NCI-H2171 (cell line): ENCODE measurements at places on chromosomes 13 and 19.

DNA sequence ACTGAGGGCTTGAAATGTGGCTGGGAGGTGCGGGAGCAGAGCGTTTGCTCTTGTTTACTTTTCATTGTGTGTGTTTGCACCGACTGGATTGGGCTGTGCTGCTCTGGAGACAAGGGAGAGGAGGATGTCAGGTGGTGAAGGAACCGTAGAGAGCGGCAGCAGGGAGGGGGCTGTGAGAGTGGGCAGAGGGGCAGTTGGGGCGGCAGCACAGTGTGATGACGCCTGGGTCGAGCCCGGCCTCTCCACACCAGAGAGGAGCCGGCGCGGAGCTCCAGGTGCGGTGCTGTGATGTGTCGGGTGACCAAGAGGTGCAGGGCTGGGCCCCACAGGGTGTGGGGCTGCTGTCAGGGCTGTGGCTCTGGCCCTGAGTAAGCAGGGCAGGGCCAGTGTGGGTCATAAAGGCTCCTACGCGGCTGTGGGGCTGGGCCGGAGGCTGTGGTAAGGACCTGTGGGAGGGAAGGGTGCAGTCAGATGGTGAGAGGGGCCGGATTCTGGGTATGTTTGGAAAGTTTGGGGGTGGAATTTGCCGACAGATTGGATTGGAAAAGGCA lies 10.5 kb downstream of the NAXD start:
- no peak for DNase-seq

DNA sequence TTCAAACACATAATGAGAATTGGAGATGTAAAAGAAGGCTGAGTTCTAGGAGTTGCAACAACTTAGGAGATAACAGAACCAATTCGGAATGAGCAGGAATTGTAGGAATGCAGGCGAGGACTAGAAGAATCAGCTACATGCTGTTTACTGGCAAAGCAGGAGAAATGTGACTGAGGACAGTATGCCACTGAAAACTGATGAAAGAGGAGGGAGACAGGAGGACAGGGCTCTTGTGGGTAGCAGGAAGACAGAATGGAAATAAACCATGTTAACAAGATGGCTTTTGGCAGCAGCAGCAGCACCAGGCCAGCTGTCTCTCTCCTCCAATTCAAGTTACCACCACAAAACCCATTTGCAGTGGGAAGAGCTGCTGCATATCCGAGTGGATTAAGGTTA lies 91.0 kb upstream of the SLC15A1 start:
- no peak for DNase-seq

- peak; percentile 76 for DNase-seq
Observed at GRCh38 chr19:30428092-30428680, 56.0 kb downstream of the ZNF536 start.

DNA sequence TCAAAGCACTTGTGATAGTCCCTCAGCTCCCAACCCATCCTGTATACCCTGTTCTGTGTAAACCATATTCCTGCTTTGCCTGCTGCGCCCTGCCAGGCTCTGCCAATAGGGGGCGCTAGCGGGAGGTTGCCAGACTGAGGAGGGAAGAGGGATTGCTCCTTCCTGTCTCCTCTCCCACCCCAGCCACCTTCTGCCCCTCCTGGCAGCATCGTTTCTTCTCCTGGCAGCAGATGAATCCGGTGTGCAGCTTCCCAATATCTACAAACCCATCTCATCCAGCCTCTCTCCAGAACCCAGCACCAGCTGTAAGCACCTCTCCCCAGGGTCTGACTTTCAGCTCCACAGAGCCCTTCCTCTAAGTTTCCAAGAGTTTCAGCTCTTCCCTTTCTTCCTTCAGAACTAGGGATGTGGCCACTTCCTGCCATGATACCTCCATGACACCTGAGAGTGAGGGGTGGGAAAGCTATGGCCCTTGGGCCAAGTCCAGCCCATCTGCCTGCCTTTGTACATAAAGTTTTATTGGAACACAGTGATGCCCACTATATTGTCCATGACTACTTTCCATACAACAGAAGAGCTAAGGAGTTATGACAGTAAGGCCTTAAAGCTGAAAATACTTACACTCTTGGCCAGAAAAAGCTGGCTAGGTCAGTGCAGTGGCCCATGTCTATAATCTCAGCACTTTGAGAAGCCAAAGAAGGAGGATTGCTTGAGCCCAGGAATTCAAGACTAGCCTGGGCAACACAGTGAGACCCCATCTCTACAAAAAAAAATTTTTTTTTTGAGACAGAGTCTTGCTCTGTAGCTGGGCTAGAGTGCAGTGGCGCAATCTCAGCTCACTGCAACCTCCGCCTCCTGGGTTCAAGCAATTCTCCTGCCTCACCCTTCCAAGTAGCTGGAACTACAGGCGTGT lies 34.5 kb upstream of the ATP1A3 start:
- DNase-seq: no peak

- peak; percentile 16 for DNase-seq
Observed at GRCh38 chr13:44373601-44374347, at the start of gene SERP2. Gene SERP2, plus strand, starts transcription at chr13:44373824. Its CDS starts 202 bp downstream, at chr13:44374026.

DNA sequence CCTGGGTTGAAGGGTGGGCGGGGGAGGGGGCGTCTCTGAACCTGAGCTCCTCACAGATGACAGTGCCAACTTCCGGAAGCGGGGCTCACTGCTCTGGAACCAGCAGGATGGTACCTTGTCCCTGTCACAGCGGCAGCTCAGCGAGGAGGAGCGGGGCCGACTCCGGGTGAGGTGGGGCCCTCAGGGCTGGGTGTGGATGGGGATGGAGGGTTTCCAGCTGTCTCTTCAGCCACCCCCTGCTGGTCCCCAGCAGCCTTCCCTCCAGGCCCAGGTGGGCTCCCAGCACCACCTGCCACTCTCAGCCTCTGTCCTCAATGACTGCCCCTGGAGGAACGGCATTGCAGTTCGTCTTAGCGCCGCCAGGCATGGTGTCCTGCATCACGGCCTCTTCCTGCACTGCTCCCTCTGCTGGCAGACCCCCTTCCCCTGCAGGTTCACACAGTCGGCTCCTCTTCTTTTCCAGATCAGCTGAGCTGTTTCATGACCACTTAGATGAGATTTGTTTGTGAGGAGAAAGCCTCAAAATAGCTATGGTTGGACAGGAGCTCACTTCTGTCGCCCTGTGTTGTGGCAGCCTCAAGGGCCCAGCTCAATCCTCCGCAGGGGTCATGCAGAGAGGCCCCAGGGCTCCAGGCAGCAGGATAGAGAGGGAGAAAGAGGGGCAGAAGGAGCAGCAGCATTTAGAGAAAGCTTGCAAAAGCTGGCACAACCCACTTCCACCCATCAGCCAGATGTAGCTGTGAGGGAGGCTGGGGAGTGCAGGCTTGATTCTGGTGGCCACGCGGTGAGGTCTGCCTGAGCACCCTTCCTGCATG lies 2.5 kb upstream of the GARIN5A start:
- DNase-seq: no peak

GRCh38 chr19:42272989-42273406 lies 3.9 kb downstream of the CIC start:
- DNase-seq: no peak

- no peak for DNase-seq
Observed at GRCh38 chr19:1278713-1279660, 3.7 kb downstream of the FAM174C start.

DNA sequence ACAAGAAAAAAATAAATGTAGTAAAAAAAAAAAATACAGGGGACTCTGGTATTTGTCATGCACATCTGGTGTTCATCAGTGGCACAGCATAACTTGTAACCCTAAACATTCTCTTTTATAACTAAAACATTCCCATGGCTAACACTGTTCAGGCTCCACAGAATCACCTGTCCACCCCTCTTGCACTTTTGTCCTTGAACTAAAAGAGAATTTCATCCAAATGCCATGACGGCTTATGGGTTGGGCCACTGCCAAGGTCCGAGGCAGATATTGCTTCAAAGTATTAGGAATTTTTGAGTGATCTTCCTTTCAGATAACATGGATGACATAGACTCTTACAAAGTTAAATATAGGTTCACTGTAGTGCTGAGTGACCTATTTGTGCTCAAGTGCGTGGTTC lies 25.7 kb upstream of the SERP2 start:
- no peak for DNase-seq

DNA sequence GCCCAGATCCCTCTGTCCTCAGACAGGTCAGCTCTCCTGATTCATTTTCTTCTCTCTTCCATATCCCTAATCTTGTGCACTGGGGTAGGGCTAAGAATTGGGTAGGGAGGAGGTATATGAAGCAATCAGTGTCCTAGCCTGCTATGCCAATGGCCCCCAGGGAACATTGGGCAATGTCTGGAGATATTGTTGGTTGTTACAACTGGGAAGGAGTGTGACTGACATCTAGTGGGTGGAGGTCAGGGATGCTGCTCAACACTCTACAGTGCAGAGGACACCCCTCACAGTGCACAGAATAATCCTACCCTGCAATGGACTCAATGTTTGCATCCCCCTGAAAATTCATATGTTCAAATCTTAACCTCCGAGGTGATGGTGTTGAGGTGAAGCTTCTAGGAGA lies 57.5 kb downstream of the CPAMD8 start:
- no peak for DNase-seq

GRCh38 chr19:23916991-23917390 lies 2.3 kb downstream of the ZNF726 start:
- no peak for DNase-seq

GRCh38 chr19:7911508-7912143 lies 3.0 kb upstream of the TGFBR3L start:
- no peak for DNase-seq

GRCh38 chr19:46355234-46356148 lies 8.6 kb downstream of the PPP5C start:
- DNase-seq: no peak

- DNase-seq: no peak
Observed at GRCh38 chr19:12578641-12579040, 27.4 kb upstream of the ZNF564 start.

DNA sequence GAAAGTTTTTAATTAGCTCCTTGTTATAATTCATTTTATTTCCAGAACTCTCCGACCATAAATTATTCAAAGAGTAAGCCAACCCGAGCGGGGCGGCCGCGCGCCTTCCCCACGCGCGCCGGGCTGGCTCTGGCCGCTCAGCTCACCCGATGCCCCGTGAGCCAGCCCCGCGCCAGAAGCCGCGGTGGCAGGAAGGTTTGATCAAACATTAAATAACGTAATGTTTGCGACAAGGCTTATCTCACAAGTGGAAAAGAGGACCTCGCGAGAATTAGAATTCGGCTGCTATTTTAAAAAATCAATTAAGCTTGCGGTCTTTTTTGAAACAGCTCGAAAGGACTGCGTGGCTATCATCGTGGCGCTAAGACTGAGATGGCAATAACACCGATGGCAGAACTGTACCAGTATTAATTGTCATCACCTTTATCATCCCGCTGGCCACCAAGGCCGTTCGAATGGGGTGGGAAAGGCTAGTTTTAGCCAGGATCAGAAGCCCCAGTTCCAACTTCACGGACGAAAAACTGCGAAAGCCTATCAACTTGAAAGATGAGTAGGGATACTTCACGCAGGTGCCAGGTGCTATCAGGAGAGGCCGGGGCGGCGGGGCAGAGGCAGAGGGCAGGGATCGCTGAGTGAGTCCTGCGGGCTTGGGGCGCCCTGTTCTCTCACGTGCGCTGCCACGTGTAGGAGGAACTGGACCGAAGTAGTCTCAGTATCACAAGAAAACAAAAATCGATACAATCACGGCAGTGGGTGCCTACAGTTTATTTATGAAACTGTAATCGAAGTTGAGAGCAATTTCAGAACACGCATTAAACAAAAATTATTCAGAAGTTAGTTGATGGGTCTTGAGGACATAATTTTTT lies 6.4 kb downstream of the POU4F1 start:
- no peak for DNase-seq

DNA sequence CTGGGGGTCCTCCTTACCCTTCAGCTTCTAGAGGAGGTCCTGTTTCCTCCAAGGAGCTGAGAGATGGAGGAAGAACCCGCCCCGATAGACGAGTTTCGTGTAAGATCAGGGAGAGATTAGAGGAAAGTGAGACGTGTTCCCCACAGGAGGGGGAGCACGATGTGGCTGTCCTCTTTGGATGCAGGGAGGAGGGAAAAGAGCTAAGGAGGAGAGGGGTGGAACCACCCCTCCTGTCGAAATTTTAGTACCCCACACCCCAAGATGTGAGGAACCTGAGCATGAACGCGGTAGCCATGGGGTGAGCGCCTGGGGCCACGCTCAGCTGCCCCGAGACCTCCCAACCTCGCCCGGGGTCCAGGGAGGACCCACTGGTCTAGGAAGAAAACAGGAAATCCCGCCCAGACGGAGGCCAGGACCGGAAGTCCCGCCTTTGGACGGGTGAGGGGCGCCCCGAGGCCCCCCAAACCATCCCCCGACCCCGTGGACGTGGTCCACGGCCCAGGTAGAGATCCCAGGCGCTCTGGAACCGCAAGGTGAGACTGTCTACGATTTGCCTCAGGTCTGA lies 1.2 kb downstream of the AKT1S1 start:
- DNase-seq: peak; percentile 46

GRCh38 chr13:40251343-40252032 lies 415.0 kb downstream of the FOXO1 start:
- no peak for DNase-seq
